Hematopoietic multipotent progenitor cell treated with erythropoietin and hydrocortisone succinate and interleukin-3 and kit ligand, for 17 days (in vitro differentiated cells): ENCODE measurements at places on chromosomes 12 and 14.

DNA sequence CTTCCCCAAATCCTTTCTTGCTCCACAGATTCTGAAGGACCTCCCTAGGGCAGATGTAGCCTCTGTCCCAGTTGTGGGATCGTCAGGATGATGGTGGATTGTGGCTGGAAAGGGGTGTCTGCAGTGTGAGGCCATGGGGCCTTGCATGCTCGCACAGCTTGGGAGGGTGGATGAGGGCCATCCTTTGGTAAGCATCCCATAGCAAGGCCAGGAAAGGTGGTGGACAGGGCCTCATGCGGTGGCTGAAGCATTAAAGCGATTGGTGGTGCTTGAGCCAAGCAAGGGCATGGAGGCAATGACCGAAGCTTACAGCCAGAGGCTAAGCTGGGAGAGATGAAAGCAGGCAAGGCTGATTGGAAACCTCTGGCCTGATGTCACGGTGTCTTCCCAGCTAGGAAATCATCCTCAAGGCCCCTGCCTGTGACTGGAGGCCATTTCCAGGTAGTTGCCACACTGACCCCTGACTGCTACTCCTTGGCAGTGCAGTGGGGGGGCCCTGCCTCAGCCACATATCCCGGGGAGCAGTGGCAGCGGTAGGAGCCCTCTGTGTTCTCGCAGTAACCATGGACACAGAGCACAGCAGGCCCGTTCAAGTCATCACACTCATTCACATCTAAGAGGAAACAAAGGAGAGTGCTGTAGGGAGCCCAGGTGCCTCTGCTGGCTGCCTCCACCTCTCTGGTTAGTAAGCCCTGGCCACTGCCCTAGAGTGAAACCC lies 7.0 kb downstream of the ISCA2 start:
- no peak for DNase-seq

GRCh38 chr14:61492474-61492873 lies 171.1 kb downstream of the PRKCH start:
- no peak for DNase-seq

DNA sequence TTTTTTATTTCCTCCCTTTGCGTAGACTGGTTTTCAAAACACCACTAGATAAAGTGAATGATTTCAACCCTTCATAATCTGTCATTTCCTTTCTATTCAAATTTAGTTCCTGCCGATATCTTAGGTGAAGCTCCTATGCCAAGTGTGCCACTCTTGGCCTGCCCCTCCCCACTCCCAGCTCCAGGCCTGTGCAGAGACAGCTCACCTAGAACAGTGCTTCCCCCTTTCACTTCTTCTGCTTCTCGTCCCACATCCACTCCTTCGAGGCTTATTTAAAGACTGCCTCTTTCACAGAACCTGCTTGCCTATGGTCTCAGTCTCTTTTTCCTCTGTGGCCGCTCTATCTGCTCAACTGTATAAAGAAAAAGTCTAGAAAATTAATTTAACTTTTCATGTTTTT lies 473.8 kb downstream of the RAD51B start:
- DNase-seq: no peak

GRCh38 chr12:25005376-25005775 lies 56.5 kb upstream of the BCAT1 start:
- DNase-seq: no peak

DNA sequence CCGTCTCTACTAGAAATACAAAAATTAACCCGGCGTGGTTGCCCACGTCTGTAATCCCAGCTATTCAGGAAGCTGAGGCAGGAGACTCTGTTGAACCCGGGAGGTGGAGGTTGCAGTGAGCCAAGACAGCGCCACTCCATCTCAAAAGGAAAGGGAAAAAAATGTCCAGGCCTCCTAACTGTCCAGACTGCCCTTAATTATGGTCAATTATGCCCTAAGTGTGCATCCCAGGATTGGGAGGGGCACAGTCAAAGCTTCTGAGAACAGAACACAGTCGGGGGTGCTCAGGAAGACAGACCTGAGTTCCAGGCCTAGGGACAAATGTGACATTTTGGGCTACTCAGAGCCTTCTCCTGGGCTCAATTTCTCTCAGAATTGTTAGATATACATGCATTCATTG lies 31.8 kb upstream of the SMUG1 start:
- no peak for DNase-seq

- no peak for DNase-seq
These were observed 1.0 kb upstream of the GPD1 start for GRCh38 chr12:50102646-50103309.

DNA sequence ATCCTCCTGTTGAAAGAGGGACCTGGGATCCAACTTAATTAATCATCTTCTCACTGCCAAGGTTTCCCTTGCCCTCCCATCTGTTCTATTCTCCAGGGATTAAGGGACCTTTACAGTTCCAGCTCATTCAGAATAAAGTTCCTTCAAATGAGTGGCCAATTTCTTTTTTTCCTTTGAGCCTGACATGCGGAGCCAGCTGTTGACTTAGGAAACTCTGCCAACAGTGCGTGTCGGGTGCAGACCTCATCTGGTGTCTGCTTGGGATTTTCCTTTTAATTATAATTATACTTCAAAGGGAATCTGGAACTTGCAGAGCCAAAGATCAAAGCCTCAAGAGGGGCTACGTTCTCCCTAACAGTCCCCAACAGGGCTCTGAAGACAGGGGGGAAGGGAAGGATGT lies 64.8 kb downstream of the CCDC60 start:
- no peak for DNase-seq

GRCh38 chr12:93571365-93571924 lies 1.0 kb upstream of the SOCS2 start:
- DNase-seq: peak; percentile 57

GRCh38 chr12:94829552-94829951 lies 173.9 kb downstream of the NDUFA12 start:
- DNase-seq: no peak

GRCh38 chr12:40262657-40263056 lies 37.9 kb downstream of the LRRK2 start:
- DNase-seq: no peak

GRCh38 chr12:1716911-1717310 lies 26.0 kb downstream of the ADIPOR2 start:
- no peak for DNase-seq

- no peak for DNase-seq
These were observed 320.0 kb downstream of the DPF3 start for GRCh38 chr14:72573725-72574417.

DNA sequence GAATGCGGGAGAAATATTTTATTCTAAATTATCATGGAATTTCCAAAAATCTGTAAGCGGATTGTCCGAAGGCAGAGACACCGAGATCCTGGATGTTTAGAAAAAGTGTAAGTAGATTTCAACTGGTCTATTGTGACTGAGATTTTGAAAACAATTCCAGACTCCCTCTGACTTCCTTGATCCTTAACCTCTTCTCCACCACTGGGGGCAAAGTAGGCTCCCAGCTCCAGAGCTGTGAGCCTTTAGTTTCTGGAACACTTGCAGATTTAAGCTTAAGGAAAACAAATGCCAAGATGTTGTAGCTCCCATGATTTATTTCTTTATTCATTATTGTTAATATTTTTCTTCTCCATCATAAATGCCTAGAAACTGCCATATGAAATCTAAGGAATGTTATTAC lies 1320.5 kb upstream of the SEL1L start:
- no peak for DNase-seq

GRCh38 chr14:36513012-36513420 lies 7.0 kb downstream of the NKX2-1 start:
- DNase-seq: no peak

DNA sequence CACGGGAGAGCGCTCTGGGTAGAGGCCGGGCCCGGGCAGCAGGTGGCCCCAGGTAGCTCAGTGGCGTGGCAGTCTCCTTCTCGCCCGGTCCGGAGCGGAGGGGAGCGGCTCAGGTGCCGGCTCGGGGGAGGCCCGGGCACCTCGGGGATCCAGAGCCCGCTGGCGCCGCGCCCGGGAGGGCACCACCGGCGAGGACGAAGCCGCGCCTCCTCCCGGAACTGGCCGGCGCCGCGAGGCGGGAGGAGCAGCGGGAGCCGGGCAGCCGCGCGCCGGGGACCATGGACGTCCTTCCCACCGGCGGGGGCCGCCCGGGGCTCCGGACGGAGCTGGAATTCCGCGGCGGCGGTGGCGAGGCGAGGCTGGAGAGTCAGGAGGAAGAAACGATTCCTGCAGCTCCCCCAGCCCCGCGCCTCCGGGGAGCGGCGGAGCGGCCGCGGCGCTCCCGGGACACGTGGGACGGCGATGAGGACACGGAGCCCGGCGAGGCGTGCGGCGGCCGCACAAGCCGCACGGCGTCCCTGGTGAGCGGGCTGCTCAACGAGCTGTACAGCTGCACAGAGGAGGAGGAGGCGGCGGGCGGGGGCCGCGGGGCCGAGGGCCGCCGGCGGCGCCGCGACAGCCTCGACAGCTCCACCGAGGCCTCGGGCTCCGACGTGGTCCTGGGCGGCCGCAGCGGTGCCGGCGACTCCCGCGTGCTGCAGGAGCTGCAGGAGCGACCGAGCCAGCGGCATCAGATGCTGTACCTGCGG lies 21.5 kb upstream of the GNS start:
- no peak for DNase-seq

DNA sequence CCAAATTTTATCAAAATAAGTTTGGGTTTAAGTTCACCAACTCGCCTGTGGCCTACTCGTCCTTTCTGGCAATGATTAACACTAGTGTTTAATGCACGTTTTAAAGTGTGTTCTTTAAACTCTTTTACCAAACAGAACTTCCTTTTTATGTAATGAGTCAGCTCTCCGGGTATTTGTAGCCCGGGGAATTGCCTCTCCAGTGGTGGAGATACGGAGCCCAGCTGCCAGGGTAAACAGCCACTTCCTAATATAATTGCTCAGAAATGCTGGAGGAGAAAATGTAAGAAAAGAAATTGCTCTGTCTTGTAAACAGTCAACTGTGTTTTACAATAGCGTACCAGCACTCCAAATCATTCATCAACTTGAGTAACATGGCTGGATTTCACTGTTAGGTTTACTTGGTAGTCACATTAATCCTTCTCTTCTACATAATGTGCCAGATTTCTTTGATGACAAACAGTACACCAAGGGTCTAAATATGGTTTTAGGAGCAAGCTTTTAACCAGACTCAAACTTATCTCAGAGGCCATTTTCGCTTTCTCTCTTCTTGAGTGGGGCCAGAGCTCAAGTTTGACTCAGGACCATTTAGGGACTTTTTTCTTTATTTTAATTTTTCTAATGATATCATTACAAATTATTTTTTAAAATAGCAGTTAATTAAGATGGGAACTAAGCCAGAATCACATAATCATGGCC lies 101.2 kb upstream of the SLC38A2 start:
- DNase-seq: no peak
